ENCODE measurements at places on chromosomes 1 and 21.

GRCh38 chr1:43276673-43277072 lies 6.9 kb downstream of the TMEM125 start:
- DNase-seq, result no peak

DNA sequence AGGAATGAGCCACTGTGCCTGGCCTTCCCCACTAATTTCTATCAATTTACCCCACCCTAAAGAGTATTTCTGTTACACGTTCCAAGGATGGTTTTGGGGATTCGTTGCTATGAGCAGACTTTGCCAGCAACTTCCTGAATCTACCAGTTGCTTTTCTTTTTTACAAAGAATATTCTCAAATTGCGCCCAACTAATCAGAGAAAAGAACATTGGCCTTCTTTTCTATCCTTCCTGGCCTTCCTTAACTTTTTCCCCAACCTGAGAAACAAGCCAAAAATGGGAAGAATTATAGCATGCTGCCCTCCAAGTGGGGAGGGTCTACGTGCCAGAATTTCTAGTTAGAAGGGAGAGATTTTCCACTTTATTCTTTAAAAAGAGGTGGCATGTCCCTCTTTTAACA lies 44.9 kb upstream of the SLC45A1 start:
- DNase-seq, result no peak

DNA sequence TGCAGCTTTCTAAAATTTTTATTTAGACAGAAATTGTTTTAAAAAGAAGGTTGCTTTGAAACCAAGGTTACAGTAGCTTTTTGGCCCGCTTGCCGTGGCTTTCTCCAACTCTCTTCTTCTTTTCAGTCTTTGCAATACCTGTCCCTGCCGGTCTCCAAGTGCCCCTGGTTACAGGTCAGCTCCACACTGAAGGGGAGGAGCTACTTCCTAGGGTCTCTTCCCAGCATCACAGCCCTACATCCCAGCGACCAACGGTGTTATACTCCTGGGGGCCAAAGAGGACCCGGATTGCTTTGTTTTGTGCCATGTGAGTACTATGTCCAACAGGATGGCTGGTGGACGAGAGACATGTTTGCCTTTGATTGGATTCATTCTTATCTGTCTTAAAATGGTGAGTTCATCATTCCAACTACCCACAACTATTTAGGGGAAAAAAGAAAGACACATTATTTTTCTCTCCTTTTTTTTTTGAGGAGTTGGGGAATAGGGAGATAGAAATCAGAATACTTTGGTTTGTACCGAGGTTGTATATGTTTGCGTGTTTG lies at the start of gene FNDC7:
Gene FNDC7, plus strand, starts transcription at position 303 of the 545 bp plus-strand sequence. Its CDS starts 26 bp downstream, at position 329.
- DNase-seq, result no peak

- DNase-seq, result no peak
These were observed 92.5 kb downstream of the ITSN1 start for GRCh38 chr21:33734818-33735217.

DNA sequence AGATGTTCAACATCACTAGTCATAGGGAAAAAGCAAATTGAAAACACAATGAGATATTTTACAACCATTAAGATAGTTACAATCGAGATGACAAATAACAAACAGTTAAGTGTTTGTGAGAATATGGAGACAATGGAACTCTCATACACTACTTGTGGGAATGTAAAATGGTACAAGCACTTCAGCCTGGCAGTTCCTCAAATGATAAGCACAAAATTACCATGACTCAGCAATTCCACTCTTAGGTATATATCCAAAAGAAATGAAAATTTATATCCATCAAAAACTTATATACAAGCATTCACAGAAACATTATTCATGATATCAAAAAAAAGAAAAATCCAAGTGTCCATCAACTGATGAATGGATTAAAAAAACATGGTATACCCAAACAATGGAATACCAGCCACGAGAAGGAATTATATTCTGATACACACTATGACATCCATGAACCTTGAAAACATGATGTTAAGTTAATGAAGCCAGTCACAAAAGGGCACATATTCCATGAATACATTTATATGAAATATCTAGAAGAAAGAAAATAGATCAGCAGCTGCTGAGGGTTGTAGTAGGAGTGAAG lies 76.4 kb downstream of the EVI5 start:
- DNase-seq, result no peak

DNA sequence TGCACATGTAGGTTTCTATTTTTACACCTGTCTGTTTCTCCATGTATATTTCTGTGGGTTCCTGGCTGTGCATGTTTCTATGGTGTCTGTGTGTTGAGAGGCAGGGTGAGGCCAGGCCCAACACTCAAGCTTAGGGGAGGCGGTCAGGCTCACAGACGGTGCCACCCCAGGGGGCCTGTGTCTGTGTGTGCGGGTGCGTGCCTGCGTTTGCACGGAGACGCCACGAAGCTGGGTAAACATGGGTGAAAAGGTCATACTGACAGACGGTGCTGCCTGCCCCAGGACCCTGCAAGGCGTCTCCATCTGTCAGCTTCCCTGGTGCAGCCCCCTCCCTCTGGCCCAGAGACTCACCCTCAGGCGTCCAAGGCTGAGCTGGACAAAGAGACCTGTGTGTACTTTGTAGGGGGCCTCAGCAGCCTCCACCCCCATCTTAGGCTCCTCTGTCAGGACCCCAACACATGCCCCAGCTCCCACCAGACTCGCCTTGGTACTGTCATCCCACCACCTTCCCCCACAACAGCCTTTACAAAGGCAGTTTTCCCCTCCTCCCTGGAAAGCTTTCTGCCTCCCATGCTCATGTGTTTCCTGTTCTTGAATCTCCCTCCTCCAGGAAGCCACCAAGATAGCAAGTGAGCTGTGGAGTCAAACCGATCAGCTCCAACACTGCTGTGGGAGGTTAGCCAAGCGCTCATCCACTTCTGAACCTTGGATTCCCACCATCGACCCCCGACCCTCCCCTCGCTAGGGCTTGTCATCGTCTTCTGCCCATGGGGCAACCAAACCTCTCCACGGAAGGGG lies 34.1 kb downstream of the PTPRF start:
- no peak for DNase-seq

GRCh38 chr1:22204989-22205913 lies 62.4 kb upstream of the WNT4 start:
- DNase-seq, result peak; percentile 14

DNA sequence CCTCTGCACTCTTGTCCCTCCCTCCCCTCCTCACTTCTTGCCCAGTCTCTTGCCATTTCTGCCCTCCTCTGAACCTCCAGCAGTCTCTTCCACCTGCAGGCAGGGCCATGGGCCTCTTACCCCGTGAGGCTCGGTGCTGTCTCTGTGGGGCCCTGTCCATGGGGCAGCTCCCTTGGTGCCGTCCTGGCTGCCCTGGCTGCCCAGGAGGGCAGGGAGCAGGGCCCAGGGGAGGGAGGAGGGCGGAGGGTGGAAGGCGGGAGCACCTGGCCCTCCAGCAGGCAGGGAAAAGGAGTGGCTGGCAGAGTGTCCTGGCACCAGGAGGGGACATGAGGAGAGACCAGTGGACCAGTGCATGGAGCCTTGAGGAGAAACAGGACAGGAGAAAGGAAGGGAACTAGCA lies at the start of gene RORC:
Gene RORC, minus strand, starts transcription at position 198 of the 400 bp plus-strand sequence. Its CDS starts 38 bp downstream, at position 160.
- no peak for DNase-seq

DNA sequence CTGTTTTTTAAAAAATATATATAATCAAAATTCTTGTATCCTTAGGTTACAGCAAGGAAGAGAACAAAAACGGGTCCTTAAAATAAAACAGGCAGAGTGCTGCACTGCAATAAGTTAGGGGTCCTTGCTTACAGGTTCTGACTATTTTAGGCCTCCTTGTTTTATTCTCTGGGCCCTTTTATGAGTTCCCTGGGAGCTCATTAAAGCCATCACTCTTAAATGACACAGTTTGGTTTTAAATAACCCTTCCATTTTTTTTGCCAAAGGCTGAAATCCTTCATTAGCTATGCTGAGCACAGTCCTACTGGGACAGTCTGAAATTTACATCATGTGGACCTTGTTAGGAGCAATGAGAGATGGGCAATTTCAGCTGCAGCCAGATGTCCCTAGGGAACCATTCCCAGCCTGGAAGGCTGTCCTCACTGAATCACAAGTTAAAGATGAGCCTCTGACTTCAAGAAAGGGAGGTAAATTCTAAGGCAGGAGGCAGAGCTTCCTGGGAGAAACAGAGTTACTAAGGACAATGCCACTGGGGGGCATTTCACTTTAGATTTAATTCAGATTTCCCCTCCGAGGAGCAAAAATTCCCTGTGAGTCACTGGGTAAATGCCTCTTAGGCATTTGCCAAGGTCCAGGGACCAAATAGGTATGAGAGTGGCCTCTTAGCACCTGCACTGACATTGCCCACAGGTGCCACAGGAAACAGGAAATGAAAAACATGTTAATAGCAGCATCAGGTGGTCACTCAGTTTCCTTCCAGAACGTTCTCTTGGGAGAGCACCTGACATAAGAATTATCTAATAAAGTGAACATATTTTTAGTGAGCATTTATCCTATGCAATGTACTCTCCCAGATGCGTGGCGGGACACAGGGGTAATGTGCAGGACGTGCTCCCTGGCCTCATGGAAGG lies 3.8 kb upstream of the MUL1 start:
- no peak for DNase-seq

GRCh38 chr1:48939828-48940227 lies 163.1 kb upstream of the BEND5 start:
- DNase-seq, result no peak

GRCh38 chr1:160862203-160863060 lies at the start of gene CD244:
Gene CD244, minus strand, starts transcription at chr1:160862887. Its CDS starts 210 bp downstream, at chr1:160862677.
- DNase-seq, result no peak

- no peak for DNase-seq
These were observed 753 bp downstream of the C1orf210 start for GRCh38 chr1:43284546-43285110.

Data from HS-27A (cell line).